Stimulated activated CD8-positive, alpha-beta memory T cell treated with anti-CD3 and anti-CD28 coated beads, Interleukin-2, amount 100 ng/mL, for 1 hour (primary cell): ENCODE measurements at places on chromosomes 2 and 18.

DNA sequence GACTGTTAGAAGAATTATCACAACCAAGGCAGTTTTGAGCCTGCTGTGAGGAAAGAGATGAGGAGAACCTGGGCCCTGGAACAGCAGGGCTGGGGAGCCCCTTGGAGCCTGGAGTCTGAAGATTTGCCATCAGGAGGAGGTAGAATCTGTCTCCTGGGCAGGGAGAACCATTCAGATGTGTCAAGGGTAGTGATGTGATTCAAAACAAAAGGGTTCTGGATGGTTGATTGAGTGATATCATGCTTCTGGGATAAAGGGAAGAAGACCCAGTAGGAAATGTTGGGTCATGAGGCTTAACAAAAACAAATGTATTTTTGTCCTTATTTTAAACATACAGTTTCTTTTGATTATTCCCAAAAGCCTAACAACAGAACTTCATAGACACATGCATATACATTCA, 28.6 kb downstream of the RNF144A start:
- DNase-seq, result no peak

DNA sequence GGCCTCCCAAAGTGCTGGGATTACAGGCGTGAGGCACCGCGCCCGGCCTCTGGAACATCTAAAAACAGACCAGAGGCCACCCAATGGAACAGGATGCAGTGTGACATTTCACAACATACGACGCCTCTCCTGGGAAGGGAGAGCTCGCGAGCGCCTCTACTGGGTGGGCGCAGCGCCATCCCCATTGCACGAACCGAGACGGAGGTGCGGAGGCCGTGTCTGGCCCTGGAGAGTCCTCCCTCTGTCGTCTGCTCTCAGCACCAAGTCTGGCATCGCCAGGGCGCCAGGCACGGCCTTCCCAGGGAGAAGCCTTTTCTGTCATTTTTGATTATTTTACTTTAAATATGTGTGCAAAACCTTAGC, 9.4 kb upstream of the GBX2 start:
- no peak for DNase-seq

- no peak for DNase-seq
These were observed 269.3 kb upstream of the SIX2 start for GRCh38 chr2:45278365-45279078.

DNA sequence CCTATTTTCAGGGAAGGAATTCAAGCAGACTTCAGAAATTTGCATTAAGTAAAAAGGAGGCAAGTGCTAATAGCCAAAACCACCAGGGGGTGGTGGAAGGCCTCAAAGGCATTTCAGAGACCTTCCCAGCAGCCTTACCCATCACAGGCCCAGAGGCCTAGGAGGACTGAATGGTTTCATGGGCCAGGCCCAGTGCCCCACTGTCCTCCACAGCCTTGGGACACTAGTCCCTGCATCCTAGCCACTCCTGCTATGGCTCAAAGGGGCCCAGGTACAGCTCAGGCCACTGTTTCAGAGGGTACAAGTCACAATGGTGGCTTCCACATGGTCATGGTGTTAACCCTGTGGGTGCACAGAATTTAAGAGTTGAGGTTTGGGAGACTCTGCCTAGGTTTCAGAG, 58.6 kb upstream of the CHAC2 start:
- DNase-seq, result no peak

DNA sequence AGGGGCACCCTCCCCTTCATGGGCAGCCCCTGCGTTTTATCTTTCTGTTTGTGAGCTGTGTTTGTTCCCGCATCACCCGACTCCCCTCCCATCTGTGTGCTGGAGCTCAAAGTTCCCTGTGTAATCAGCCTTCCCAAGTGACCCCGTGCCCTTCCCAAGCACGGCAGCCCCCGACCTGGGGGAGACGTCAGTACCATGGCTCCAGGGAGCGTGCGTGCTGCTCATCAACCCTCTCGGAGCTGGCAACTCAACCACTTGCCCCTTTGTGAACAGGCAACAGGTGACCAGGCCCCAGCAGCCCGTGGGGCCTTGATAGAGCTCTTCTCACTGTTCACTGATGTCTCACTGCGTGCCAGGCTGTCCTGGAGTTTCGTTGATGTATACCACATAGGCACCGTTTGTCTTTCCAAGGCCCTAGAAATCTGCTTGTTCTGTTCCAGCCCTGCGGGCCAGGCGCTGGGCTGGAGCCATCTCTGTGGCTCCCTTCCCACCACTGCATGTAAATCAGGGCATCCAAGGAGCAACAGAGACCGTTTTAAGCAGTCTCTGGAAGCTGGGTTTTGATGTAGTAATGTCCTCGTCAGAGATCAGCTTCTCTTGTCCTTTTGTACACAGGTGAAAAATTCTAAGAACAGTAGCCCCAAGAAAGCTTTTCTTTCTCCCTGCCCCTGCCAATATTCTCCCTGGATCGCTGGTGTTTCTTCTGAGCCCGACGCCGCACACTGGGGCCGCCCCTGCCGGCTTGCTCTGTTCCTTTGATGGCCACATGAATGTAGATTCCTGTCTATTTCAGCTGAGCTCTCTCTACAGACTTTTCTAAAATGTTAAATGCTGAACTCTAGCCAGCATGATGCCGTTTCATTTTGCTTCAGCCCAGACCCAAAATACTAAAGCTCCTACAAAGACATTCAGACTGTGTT, 107.0 kb upstream of the PTPRM start:
- DNase-seq, result no peak

- no peak for DNase-seq
These were observed 200.8 kb upstream of the STON1 start for GRCh38 chr2:48328942-48329723.

- no peak for DNase-seq
These were observed 22.6 kb downstream of the ALMS1 start for GRCh38 chr2:73408198-73408597.

- no peak for DNase-seq
These were observed 141.9 kb upstream of the RBMS1 start for GRCh38 chr2:160635488-160635887.

GRCh38 chr2:213524164-213524563, 239.9 kb downstream of the SPAG16 start:
- DNase-seq, result no peak

- DNase-seq, result no peak
These were observed 58.5 kb upstream of the PARD3B start for GRCh38 chr2:204486805-204487204.
